ENCODE measurements at places on chromosomes 7 and 10.

DNA sequence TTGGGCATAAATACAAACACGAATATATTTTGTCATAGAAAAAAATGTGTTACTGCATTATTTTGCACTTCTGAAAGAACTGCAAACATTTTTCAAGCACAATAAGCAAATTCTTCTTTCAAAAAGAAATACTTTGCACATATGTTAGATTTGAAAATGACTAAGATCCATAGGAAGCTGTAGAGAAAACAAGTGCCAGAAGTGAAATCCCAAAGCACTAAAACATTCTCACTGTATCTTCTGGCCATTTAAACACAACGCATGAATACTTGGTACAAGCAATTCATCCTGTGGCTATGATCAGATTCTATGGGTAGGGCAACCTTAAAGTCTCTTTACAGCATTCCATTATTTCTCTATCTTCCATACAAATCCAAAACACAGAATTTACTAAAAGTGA is 225.4 kb upstream of the IMMP2L start:
- DNase-seq = no peak

- DNase-seq = no peak
Observed at GRCh38 chr10:119724593-119725516, 995 bp upstream of the INPP5F start.

DNA sequence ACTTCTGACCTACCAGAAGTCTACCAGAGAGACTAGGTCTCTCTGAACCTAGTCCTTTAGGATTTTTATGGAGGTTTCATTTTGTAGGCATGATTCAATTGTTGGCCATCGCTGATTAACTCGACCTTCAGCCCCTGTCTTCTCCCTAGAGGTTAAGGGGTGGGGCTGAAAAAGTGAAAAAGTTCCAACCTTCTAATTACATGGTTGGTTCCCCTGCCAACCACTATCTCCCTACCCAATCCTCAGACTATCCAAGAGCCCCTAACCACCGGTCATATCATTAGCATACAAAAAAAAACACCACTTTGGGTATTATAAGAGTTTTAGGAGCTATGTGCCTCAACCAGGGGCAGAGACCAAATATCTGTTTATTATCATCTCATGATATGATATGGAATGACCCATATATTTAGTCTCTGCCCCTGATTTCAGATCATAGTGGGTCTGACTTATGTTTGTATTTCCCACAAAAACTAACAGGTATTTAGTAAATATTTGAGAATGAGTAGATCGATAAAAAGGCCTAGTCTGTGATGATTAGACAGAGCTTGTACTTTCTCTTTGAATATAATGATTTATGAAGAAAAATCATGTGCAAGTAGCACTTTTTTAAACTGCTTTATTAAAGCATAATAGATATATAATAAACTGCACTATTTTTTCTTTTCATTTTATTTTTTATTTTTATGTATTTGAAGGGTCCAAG is 35.8 kb downstream of the DNAJC9 start:
- DNase-seq = no peak

- no peak for DNase-seq
Observed at GRCh38 chr7:25090374-25090773, 34.7 kb downstream of the CYCS start.

- no peak for DNase-seq
Observed at GRCh38 chr10:95782318-95782717, 26.4 kb downstream of the ENTPD1 start.

GRCh38 chr7:90064370-90064769 is 89.9 kb upstream of the STEAP1 start:
- no peak for DNase-seq

GRCh38 chr7:127803626-127804025 is 151.6 kb downstream of the SND1 start:
- no peak for DNase-seq

- peak; percentile 76 for DNase-seq
Observed at GRCh38 chr10:110357252-110357780, 52.6 kb upstream of the SMNDC1 start.

GRCh38 chr10:19977097-19977521 is 160.9 kb downstream of the PLXDC2 start:
- no peak for DNase-seq

- no peak for DNase-seq
Observed at GRCh38 chr10:133614830-133615580, 11.6 kb downstream of the FRG2B start.

- peak; percentile 22 for DNase-seq
Observed at GRCh38 chr10:11678074-11678793, 63.9 kb upstream of the ECHDC3 start.

DNA sequence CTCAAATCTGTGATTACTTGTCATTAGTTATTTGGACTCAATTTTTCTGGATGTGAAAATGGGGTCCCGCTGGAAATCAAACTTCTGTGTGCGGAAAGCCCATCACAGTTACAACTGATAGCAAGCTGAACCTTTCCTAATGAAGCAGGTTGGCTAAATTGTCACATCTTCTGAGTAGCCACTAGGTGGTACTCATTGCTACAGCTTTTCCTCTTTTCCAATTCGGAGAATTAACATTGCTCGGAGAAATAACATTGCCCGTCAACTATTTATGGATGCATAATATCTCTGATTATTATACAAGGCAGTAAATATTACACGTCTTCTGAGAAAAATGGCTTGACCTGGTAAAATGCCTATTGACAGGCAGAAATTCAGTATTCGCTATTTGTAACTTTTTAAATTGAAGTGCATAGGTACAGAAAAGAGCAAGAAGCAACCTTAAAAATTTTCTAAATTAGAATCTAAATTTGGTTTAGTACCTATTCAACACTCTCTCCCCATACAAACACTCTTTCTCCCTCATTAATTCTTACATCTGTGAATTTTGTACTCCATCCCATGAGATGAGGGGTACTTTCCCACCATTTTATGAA is 17.3 kb upstream of the BLOC1S2 start:
- no peak for DNase-seq

DNA sequence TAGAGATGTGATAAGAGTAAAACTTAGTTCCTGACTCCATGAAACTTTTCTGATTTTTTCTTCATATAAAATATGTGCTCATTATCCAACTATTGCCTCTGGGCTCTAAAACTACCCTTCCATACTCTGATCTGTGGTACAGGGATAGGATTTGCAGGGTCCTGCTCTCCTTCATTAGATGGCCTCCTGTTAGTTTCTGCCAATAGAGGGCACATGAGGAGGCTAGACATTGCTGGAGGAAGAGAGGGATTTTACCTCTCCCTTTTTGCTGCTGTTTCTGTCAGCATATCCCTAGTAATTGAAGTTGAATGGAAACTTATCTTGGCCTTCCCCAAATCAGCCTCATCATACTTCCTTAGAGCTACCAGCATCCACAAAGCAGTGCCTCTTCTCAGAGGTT is 269.4 kb downstream of the NXPH1 start:
- DNase-seq = no peak

GRCh38 chr10:128306966-128307365 is 180.7 kb upstream of the MKI67 start:
- DNase-seq = no peak

GRCh38 chr10:62993121-62993520 is 140.0 kb upstream of the NRBF2 start:
- no peak for DNase-seq

DNA sequence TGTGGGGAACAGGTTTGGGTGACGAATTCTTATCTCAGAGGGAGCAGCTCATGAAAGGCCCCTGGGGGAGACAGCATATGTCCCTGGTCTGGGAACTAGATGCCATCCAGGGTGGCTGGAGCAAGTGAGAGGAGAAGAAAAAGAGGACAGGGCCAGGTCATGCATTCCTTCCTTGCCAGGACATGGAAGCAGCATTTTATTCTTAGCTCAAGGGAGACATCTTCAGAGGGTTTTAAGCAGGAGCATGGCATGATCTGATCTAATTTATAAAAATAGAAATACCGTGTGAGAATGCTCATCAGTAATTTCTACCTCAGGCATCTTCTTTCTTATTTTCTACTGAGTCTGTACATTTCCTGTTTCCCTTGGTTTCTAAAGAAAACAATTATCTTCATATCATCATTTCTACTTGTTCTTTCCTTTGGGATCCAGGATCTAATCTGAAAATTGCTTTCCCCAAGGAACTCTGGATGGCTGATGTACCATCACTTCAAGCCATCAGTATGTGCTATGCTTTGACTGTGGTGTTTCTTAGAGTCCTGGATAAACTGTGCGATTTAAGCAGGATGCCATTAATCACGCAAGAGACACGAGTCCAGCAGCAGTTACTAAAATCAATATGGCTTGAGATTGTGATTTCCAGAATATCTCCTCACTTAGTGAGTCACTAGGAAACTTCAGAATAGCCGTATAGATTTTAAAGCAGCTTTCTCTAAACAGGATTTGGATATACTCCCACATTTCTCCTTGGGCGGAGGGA is 386.2 kb downstream of the GALNT17 start:
- DNase-seq = no peak

DNA sequence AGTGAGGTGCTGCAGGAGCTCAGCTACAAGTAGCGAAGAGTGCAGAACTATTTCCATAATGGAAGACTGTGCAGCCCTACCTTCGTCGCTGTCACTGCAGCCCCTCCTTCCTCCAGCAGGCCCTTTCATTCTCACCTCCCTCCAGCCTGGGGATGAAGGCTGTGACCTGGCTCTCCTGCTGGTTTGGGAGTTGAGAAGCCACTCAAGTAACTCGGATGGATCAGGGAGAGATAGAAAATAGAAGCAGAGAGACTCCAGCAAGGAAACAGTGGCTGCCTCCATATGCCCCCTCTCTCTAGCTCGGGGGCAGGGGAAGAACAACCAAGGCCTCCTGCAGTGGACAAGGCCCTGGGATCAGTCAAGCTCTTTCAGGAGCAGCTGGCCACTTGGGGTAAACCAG is 37.4 kb upstream of the NPFFR1 start:
- DNase-seq = no peak

GRCh38 chr7:50449501-50449880 is 659 bp downstream of the FIGNL1 start:
- DNase-seq = no peak

All from CD4-positive, alpha-beta T cell treated with Interferon alpha-2 for 1 hour (primary cell).